ENCODE measurements at places on chromosomes 3 and 15.

DNA sequence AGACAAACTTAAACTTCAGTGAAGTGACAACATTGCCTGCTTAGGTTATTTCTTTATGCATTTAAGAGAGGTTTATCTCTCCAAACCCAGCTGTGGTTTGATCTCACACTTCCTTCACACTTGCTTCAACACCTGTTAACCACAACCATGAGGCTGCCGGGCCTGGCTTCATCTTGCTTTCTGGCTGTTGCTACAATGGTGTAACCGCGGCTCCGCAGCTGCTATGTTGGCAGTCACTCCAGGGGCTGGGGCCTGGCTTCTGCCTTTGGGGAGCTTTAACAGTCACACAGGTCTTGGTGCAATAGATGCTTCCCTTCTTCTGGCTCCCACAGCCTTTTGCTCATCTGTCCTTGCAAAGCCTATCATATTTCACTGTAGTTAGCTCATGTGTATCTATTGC, 72.9 kb upstream of the MNS1 start:
- peak; percentile 46 for DNase-seq

- peak; percentile 82 for DNase-seq
Observed at GRCh38 chr3:9500108-9501050, 53.2 kb downstream of the LHFPL4 start.

DNA sequence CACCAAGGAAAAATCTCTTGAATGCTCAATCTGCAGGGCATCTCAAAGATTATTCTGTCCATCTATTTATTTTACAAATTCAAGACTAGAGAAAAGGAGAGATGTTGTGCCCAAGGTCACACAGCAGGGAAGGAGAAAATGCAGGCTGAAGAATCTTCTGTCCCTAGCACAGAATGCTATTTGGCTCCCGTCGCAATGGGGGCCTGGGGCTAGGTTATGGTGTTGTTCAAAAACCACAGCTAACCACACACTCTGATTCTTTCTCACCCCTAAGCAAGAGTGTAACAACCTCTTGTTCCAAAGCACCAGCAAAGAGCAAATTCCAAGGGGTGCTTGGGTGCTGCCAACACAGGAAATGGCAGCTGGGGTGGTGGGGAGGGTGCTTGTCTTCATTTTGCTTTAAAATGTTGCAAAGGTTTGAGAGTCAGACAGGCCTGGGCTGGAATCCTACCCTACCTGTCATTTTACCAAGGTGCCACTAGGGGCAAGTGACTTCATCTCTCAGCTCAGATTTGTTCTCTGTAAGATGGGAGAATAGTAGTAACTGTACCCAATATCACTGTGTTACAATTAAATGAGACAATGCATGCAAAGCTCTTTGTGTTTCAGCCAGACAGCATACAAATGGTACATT, 112.5 kb downstream of the ADAMTS9 start:
- DNase-seq, result no peak

DNA sequence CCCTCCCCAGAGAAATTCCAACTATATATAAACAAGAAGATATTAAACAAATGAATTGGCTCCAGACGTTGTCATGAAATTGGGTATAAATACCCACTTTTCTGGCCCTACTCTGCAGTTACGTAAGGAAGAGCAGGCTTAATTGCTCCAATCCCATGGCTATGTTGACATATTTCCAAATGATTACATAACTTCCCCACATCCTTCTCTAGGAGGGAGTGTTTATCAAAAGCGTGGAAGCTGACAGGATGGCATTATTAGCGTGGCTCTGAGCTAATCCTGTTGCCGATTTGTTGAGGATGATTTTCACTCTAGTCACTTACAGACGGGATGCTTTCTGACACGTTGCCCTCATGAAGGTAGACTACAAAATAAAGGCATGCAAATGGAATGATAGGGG, 347.5 kb upstream of the TMCO5A start:
- no peak for DNase-seq

- no peak for DNase-seq
Observed at GRCh38 chr3:141921316-141921715, 44.9 kb downstream of the ATP1B3 start.

DNA sequence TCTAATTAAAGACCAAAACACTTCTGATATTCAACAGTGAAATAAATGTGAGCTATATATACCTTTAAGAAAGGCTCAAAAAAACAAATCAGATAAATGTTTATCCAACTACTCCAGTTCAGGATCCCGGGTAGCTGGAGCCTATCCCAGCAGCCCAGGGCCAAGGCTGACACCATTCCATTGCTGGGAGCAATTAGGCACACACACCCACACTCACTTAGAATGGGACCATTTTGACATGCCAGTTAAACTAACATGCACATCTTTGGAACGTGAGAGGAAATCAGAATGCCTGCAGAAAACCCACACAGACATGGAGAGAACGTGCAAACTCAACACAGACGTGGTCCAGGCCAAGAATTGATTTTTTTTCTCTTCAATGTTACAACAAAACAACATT, 30.0 kb upstream of the PLSCR4 start:
- DNase-seq, result peak; percentile 70
